ENCODE measurements at places on chromosomes 13 and 19. TPM values are rescaled to one million over a fixed set of nuclear protein-coding genes. Genes with fewer than 3 reads are reported as not detected.

GRCh38 chr13:50509771-50510441 is 333.6 kb downstream of the DLEU7 start:
- DNase-seq: no peak

TEX101 gene
- not detected for polyA plus RNA-seq

GRCh38 chr13:107251341-107251740 is 683.4 kb upstream of the ARGLU1 start:
- no peak for DNase-seq

DNA sequence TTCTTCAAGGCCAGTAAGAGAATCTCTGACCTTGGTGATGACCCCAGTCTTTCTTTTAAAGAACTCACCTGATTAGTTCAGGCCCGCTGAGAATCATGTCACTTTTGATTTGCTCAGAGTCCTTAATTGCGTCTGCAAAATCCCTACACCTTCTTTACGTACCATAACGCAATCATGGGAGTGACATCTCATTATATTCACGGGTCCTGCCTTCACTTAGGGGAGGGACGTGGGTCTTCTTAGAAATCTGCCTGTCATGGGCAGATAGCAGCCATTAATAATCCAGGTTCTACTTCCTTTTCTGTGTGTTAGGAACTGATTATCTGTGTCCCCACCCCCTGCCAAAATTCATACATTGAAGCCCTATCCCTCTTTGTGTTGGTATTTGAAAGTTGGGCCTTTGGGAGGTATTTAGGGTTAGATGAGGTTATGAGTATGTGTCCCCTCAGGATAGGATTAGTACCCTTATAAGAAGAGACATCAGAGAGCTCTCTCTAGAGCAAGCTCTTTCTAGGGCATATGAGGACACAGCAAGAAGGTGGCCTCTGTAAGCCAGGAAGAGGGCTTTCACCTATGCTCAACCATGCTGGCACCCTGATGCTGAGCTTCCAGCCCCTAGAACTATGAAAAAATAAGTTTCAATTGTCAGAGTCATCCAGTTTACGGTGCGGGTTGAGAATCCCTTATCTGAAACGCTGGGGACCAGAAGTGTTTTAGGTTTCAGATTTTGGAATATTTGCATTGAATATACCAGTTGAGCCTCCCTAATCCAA is 9.9 kb downstream of the TPP2 start:
- DNase-seq: no peak

- DNase-seq: no peak
These were observed 22.5 kb downstream of the SAFB start for GRCh38 chr19:5645409-5645808.

DNA sequence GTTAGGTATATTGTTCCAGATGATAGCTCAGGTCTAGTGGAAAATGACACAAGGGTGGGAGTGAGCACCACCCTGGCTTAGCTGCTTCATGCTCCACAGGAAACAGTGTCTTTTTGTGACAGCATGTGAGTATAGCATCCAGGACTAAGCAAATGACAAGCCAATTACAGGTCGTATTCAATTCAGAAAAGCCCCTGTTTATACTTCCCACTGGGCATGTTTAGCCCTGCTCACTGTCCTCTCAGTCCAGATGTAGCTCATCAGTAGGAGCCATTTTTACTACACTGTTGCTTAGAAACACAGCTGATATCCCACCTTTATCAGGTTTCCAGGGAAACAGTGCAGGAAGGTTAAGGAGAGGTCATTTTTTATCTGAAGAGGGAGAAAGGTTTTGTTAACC is 8.0 kb downstream of the ABHD13 start:
- no peak for DNase-seq

DNA sequence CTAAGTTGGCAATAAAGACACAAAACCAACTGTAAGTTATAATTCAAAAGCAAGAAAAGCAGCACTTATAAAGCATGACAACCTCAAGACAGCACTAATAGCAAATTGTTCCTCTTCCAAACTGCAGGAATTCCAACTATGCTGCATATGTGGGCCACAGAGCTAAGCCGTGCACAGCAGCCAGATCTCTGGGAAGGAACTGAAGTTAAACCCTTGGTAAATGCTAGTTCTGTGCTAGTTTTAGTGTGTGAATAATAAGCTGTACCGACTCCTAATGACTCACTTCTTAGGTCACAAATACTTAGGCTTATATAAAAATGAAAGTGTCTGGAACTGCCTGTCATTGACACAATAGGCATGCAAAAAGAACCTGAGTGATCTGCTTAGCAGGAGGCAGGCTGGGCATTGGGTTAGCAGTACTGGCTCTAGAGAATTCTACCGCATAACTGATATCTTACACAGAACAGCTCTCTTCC is 21.2 kb upstream of the GTF3A start:
- no peak for DNase-seq

DNA sequence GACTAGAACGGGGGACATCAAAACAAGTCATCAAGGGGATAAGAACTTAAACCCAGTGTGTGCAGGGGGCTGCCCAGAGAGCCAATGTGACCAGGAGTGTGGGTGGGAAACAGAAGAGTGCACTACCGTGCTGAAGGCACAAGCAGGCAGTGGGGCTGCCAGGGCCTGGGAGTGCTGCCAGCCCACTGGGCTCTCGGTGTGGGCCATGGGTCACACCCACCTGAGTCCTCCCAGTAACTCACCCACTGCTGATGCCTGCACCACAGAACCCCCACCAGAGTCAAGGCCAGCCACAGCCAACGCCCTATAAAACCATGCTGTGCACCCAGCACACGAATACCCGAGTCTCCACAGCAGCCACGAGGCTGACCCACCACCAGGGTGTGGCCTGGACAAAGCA is 8.5 kb downstream of the MED26 start:
- no peak for DNase-seq

DNA sequence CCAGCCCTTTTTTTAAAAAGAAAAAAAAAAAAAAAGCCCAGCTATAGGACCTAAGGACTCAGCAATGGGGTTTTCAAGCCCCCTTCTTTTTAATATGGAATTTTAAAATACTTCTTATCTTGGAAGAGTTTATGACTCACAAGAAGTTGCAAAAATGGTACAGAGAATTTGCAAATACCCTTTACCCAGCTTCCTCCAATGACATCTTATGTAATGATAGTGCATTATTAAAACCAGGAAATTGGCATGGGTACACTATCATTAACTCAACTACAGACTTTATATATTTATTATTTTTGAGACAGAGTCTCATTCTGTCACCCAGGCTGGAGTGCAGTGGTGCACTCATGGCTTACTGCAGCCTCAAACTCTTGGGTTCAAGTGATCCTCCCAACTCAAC is 16.1 kb downstream of the TMEM38A start:
- no peak for DNase-seq

DNA sequence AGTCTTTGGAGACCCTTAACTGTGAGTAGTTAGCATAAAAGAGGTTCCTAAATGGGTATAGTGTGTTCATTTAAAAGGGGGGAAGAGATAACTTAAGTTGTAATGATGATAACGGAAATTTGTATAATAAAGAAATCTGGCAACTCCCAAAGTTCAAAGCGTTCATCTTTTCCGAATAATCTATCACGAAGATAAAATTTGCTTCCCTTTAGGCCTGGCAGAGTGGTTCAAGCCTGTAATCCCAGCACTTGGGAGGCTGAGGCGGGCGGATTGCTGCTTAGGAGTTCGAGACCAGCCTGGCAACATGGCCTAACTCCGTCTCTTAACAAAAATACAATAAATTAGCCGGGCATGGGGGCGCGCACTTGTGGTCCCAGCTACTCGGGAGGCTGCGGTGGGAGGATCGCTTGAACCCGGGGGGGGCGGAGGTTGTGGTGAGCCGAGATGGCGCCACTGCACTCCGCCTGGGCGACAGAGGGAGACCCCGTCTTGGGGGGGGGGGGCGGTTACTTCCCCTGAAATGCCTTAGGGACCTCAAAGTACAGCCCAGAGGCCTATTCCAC is 934 bp downstream of the N4BP2L2 start:
- peak; percentile 62 for DNase-seq

KIR2DL3 gene
- polyA plus RNA-seq: not detected

GRCh38 chr13:35530581-35530980 is 54.1 kb upstream of the MAB21L1 start:
- no peak for DNase-seq

FUT1 gene
- polyA plus RNA-seq: 7.7 TPM

ADM5 gene
- 2.5 TPM for polyA plus RNA-seq

DNA sequence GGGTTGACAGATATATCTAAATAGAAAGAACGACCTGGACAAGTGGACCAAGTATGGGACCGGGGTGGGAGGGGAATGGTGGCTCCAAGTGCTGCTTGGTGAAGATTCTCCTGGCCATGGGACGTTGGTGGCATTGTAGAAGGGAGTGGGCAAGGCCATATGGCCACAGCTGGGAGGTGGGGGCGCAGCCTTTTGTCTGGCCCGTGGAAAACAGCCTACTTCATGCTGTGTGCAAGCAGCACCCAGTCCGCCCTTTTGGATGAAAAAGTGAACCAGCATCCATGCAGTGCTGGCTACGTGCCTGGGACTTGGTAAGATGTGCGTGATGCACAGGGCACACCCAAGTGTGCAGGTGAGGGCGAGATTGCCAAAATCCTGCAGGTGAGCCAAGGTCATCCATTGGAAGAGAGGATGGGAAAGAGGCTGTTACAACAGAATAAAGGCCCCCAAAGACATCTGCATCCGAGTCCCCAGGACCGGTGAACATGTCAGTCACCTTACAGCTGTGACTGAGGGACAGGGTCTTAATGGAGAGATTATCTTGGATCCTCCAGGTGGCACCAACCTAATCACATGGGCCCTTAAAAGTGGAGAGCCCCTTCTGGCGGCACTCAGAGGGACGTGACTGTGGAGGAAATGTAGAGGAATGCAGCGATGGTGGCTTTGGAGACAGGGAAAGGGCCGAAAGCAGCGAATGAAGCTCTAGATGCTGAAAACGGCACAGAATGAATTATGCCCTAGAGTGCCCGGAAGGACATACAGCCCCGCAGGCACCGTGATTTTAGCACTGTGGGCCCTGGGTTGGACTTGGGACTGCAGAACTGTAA is 40.8 kb downstream of the TEX29 start:
- DNase-seq: no peak

DNA sequence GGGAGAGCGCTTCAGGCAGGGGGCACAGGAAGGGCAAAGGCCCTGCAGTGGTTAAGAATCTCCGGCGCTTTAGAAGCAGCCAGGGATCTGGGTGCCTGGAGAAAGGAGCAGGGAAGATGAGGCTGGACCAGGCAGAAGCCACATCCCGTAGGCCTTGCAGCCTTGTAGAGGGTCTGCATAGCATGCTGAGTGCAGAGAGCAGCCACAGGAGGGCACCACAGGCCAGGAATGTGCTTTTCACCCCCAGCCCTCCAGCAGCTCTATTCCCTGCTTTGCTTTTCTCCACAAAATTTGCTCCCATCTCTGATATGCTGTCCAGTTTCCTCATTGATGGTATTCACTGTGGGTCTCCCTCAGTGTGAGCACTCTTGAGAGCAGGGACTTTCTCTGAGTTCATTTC is 5.7 kb downstream of the WDR62 start:
- DNase-seq: no peak

DNA sequence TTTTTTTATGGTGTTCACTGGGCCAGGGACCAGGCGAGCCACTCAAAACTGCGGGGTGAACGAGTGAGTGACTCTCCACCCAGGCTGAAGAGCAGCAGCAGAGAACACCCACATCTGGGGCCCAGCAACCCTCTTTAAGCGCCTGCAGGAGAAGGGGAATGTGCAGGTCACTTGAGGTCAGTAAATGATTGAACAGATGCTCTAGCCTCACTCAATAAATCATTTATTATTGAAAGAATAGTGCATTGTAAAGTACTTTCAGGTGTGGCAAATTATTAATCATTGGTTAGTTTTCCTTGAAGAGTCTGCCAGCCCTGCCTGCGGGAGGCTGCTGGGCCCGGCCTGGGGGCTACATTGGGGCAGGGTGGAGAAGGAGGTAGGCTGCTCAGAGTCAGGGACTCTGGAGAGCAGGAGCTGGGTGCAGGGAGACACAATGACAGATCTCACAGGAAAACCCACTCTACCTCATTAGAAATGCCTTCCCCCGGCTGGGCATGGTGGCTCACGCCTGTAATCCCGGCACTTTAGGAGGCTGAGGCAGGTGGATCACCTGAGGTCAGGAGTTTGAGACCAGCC is 42.5 kb downstream of the ABCC4 start:
- DNase-seq: no peak

PGLYRP1 gene
- polyA plus RNA-seq: not detected

DNA sequence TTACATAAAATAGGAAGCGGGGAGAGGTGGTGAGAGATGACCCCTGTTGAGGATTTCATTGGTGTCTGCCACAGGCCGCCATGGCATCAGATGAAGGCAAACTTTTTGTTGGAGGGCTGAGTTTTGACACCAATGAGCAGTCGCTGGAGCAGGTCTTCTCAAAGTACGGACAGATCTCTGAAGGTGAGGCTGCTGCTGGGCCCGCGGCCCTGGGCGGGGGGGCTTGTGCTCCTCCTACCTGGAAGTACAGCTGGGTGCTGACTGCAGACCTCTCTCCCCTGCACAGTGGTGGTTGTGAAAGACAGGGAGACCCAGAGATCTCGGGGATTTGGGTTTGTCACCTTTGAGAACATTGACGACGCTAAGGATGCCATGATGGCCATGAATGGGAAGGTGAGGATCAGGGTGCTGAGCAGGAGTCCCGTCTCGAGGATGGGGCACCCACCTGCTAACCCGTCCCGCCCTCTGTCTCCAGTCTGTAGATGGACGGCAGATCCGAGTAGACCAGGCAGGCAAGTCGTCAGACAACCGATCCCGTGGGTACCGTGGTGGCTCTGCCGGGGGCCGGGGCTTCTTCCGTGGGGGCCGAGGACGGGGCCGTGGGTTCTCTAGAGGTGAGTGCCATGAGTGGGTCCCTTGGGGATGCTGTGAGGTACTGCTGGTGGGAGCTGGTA is 1.9 kb downstream of the CIRBP start:
- peak; percentile 51 for DNase-seq

MAB21L1 gene
- polyA plus RNA-seq: 0.26 TPM

KLF5 gene
- 7.3 TPM for polyA plus RNA-seq

UGGT2 gene
- polyA plus RNA-seq: 7.2 TPM

DNA sequence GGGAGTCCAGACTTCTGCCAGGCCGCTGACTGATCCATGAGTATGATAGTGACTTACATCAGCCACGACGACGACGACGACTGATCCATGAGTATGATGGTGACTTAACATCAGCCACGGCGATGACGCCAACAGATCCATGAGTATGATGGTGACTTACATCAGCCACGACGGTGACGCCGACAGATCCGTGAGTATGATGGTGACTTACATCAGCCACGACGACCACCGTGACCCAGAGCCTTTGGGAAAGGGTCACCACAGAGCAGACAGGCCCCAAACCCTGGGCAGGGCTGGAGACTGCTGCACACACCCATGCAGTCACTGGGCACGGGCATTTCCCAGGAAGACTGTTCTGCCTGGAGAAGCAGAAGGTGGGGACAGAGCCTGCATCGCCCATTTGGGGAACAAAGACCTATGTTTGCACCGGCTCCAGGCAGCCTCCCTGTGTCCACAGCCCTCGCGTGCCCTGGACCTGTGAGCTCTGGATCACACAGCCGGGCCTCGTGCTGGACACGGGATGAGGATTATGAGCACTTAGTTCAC is 130.9 kb upstream of the SPACA7 start:
- no peak for DNase-seq

Data from pancreas (tissue), 10 donors.